ENCODE measurements at places on chromosomes 12 and 14. TPM values are rescaled to one million over a fixed set of nuclear protein-coding genes. Genes with fewer than 3 reads are reported as not detected.
A peak's percentile ranks its signal among the peaks of the same experiment; 100 is the strongest.

IFNG-AS1 gene
- total RNA-seq: not detected

POTEM gene
- not detected for total RNA-seq

GARIN6 gene
- total RNA-seq: not detected

P3H3 gene
- total RNA-seq: 22.6 TPM

BEGAIN gene
- total RNA-seq: under 0.01 TPM

IKZF4 gene
- 0.13 TPM for total RNA-seq

CLEC4C gene
- total RNA-seq: not detected

NELL2 gene
- not detected for total RNA-seq

LLPH gene
- 1.9 TPM for total RNA-seq

RNASE7 gene
- not detected for total RNA-seq

SLC16A7 gene
- 3.3 TPM for total RNA-seq

SCN8A gene
- 0.38 TPM for total RNA-seq

PRR4 gene
- 0.51 TPM for total RNA-seq

DDX11 gene
- 11.6 TPM for total RNA-seq

RPL41 gene
- 2,425 TPM for total RNA-seq

GRCh38 chr12:123041042-123041531, 60.6 kb downstream of the ARL6IP4 start:
- DNase-seq: no peak

DNA sequence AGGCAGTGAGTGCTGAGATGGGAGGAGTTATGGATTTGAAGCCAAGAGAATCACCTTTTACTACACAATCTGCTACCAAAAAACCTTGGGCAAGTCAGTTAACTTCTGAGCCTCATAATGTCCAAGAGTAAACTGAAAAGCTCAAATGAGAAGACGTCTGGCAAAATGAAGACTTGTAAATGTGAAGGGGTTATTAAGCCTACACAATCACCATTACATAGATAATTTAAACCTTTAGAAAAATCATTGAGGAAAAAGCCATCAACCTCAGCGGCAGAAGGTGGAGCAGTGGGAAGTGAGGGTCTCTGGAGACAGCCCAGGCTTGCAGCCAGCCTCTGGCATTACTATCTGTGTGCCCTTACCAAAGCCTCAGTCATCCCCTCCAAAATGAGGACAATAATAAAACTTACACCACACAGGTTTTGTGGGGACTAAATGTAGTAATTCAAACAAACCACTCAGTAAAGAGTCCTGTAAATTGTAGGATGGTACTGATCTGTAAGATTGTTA, 50.5 kb upstream of the CCDC175 start:
- no peak for DNase-seq

DNA sequence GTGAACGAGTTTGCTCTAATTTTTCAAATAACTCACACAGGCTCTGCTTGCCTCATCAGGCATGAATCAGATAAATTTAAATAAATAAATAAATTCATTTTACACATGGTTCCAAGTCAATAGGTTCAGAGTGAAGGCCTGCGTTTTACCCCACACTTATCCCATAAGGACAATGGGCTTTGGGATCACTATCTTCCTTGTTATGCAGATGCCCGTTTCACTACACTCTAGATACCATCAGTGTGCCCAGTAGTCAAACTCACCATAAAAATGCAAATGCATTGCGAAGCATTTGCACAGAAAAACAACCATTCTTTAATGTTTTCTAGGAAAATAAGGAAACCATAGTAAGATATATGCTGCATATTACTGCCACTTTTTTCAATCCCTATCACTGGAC, 155.9 kb upstream of the CCDC196 start:
- no peak for DNase-seq

DNA sequence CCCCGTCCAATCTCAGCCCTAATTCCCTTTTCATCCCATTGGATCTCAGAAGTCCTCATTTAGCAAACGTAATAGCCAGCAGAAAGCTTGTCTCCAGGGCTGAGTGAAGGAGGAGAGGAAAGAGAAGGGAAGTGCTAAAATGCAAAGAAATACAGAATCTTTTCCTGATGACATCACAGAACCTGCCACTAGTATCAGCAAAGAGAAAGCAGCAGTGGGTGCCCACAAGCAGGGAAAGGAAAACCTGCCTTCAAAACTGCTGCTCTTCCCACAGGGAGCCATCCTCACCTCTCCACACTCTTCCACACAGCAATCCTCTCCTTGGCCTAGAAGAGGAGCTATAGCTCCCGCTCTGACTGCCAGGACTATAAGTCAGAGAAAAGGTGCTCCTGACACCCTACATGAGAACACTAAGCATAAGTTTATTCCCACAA, 11.3 kb downstream of the MED13L start:
- DNase-seq: no peak

- DNase-seq: peak; percentile 31
Observed at GRCh38 chr12:48996794-48997718, 2.1 kb downstream of the DDN start.

- DNase-seq: no peak
Observed at GRCh38 chr12:132484183-132484890, 5.6 kb upstream of the FBRSL1 start.

DNA sequence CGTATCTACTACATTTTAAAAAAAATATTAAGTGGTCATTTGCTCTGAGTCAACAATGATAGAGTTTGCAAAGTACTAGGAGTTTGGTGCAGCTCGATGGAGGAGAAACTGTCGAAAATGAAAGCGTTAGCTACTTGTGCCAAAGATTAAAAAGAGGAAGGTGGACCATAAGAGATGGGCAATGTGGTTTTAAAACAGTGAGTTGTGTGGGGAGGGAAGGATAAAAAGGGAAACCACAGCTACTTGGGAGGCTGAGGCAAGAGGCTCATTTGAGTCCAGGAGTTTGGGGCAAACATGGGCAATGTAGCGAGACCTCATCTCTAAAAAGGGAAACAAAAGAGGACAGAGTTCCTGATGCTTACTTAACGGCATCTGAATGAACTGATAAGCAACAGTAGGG, 18.2 kb upstream of the STRAP start:
- DNase-seq: no peak

GRCh38 chr14:99951085-99951484, 114.1 kb upstream of the EVL start:
- no peak for DNase-seq

DNA sequence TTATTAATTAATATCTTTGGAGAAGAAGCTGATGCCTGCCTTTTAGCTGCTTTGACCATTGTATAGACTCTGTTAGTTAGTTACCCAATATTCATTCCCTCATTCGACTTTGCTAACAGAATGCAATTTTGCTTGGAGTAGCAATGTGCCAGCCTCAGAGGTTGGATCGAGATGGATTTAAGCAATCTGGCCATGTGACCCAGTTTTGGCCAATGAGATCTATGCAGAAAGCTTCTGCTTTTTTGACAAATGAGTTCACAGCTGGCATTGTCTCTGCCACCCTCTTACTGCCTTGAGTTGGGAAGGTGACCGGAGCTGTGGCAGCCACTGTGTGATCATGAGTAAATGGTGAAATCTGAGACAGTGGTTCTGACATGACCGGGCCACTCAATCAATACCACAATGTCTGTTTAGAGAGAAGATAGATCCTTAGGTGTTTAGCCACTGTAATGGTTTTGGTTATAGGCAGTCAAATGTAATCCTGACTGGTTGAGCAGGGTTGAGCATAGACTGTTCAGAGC, 74.9 kb upstream of the MED13L start:
- no peak for DNase-seq

DNA sequence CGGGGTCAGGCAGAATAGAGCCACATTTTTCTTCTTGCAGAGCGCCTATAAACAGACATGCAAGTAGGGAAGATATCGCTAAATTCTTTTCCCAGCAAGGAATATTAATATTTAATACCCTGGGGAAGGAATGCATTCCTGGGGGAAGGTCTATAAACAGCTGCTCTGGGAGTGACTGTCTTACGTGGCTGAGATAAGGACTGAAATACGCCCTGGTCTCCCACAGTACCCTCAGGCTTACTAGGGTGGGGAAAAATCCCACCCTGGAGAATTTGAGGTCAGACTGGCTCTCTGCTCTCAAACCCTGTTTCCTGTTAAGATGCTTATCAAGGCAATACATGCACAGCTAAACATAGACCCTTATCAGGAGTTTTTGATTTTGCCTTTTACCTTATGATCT, 262.3 kb downstream of the CEP128 start:
- DNase-seq: no peak

DNA sequence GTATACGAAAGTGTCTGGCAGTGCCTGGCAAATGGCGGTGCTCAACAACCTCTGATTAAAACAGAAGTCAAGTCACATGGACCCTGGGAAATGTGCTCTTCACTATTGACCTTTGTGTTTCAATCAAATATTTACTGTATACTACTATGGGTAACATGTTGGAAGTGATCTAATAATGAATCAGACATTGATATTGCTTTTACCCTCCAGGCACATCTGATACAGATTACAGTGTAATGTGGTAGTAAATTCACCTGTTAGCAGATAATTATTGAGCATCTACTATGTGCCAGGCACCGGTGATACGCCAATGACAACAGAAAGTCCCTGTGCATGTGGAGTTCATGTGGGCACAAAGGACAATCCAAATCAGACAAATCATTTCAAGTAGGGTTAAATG, 63.1 kb downstream of the STON2 start:
- no peak for DNase-seq

GRCh38 chr12:27552886-27553560, 29.0 kb downstream of the PPFIBP1 start:
- no peak for DNase-seq

DNA sequence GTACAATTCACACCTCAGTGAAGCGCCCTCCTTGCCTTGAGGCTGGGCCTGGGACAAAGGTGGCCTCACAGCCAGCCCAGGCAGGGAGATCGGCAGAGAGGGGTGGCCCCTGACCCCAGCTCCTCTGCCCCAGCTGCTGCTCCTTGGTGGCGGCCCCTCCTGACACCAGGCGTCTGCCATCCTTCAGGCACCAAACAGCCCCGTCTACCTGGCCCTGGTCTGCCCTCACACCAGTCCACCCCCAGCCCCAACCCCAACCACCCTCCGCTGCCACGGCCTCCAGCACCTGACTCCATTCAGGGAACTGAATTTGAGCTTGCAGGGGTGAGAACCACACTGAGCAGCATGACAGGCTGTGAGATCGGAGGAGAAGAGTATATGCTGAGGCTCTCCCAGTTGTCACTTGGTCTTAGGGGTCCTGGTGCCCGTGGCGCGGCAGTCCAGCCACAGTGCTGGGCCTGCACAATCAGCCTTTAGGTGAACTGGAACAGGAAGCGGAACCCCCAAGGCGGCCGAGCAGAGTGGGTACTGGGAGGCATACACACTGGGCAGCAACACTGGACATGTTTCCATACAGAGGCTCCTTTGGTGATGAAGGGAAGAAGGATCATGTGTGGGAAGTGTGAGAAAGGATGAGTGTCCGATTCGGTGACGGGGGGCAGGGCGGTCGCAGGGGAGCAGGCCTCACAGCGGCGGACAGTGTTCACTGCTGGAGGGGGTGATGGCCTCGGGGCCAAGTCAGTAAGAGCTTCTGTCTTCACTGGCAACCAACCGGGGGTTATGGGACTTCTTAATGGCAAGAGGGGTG, 18.7 kb downstream of the ZFYVE21 start:
- no peak for DNase-seq

DNA sequence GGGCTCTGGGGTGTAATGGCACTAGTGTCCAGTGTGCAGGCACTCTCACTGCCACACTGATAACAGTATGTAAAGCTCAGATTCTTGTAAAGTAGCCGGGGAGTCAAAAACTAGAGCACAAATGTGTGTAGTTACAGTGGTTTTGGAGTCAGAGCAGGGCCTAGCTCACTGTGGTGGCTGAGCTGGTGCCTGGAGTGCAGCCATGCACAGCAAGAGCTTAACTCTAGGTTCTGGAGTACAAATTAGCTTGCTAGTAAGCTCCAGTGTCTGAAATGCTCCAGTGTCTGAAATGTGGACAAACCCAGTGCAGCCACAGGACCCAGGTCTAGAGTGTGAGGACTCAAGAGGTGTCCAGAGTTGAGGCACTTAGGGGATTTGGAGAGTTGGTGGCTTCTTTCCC, 149.2 kb downstream of the MSRB3 start:
- no peak for DNase-seq

DNA sequence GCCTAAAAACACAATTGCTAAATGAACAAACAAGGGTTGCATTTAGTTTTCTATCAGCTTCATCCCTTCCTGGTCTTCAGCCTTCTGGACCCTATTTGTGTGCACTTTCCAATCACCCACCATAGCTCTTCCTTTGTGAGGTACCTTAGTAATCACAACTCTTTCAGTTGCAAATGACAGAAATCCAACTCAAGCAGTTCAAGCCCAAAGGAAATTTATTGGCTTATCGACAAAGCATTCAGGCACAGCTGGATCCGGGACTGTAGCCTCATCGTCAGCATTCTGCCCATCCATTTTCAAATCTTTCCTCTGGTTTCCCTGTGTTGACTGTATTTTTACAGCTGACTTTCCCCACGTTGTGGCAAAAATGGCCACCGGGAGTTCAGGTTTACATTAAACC, 148.6 kb upstream of the VASH1 start:
- no peak for DNase-seq

- no peak for DNase-seq
Observed at GRCh38 chr12:112503512-112503911, 84.8 kb downstream of the PTPN11 start.

- no peak for DNase-seq
Observed at GRCh38 chr14:106844608-106845285, 1318.4 kb downstream of the TMEM121 start.

- no peak for DNase-seq
Observed at GRCh38 chr12:83958997-83959396, 953.6 kb downstream of the SLC6A15 start.

- no peak for DNase-seq
Observed at GRCh38 chr14:24377126-24377525, 9.1 kb downstream of the NFATC4 start.

DNA sequence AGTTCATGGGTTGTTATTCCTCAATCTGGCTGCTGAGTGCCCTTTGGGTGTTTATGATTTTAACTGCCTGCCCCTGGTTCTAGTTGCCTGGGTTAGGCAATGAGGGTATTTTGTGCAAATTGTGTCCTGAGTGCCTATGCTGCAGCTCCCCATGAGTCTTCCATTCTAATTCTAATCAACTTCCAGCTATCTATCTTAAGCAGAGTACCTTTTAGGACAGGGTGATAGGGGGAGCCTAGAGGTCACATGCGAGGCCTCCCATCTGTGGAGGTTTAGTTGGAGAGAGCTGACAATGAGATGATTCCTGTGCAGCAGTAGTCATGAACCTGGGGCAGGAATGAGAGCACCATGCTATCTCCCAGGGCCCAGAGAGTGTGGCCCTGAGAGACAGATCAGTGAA, 225.9 kb upstream of the PLEKHG7 start:
- no peak for DNase-seq

- no peak for DNase-seq
Observed at GRCh38 chr12:25960961-25961360, 2.5 kb downstream of the RASSF8 start.

DNA sequence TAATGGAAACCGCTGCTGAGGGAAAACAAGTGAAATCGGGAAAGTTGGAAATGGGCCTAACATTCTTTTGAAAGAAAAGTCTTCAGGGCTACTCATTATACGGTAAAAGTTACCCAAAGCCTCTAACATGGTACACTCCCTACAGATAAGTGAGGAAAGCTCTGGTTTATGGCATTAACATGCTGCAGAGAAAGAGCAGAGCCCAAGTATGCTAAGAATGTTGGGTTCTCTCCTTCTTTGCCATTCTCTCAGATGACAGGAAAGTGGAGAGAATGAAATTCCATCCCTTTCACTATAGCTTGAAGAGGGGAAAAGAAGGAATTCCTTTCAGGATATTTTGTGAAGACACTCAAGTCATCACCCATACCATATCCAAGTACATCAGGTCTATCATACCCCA, 348.0 kb downstream of the SEC23A start:
- DNase-seq: no peak

GRCh38 chr12:105741786-105742566, 396.8 kb downstream of the NUAK1 start:
- DNase-seq: peak; percentile 59
